Posterior vena cava (tissue), 2 donors: ENCODE measurements at places on chromosomes 5 and 9. TPM values are rescaled to one million over a fixed set of nuclear protein-coding genes. Genes with fewer than 3 reads are reported as not detected.

DNA sequence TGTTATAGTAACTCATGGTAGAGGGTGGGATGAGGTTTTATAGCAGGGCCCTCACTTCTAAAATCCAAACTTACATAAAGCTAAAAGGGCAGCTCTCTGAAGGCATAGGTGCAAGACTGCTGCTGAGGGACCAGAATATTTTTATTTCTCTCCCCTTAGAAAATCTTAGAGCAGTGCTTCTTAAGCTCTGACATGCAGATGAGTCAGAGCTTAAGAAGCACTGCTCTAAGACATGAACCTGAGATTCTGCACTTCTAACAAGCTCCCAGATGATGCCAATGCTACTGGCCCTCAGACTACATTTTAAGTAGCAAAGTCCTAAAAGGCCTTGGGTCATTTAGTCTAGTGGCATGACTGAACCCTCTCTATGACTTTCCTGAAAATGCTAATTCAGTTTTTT, 97.6 kb upstream of the SPRY4 start:
- DNase-seq = no peak

- no peak for DNase-seq
Measured at GRCh38 chr5:121793791-121794190, 57.9 kb upstream of the FTMT start.

DNA sequence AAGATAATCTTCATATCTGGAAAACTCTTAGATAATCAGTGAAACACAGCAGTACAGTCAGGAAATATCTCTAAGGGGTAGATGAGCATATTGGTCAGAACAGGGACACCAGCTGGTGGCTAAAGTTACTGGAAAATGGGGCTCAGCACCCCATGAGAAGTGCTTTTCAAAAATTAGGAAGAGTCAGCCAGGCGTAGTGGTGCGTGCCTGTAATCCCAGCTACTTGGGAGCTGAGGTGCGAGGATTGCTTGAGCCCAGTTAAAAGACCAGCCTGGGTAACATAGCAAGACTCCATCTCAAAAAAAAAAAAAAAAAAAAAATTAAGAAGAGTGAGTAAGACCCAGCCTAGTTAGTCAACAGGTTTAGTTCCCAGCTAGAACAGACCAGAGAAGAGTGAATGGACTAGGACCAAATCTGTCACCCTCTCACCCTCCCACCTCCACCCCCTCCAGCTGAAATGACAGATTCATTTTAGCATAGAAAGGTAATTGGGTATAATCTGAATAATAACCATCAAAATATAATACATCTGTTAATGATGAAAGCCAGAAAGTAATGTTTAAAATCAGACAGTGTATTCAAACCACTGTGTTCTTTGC, 120.9 kb downstream of the CDC42SE2 start:
- no peak for DNase-seq

DNA sequence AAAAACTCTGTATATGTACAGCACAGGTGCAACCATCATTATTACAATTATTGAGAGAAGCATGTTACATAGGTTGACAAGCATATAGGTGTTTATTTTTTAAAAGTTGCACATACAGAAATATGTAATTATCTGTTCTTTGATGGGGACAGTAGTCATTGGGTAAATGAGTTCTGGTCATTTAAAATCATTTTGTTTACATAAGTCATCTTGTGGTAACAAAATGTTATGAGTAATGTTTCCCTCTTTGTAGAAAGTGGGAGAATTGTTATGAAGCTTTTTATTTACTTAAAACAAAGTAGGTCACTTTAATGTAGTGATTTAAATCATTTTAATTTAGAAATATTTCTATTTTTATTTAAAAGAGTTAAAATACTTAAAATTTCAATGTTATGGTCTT, 33.8 kb upstream of the FBXL17 start:
- no peak for DNase-seq

GRCh38 chr5:125700380-125700861, 722.8 kb upstream of the GRAMD2B start:
- no peak for DNase-seq

DNA sequence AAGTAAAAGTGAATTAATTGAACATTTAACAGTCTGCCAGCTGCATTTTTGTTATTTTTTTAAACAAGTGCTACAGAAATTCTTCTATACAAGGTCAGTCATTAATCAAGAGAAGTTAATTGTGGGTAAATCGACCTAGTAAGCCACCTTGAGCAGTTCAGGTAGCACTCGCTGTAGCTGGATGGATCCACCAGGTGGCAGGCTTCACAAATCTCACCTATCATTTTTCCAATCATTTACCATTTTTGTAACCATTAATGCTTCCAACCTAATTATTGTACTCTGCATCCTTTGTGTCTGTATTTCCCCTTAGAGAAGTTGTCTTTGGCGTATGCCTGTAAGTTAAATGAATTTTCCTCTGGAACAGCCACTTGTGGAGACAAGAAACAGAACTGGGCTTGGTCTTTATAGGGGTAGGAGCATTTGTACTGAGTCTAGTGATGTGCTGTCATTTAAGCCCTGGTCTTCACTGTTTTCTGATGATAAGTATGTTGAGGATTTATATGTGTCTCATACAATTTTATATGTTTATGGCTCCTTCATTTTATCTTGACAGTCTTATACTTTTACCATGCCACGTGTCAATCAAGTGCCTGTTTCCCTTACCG, 39.5 kb downstream of the CD180 start:
- DNase-seq = no peak

- DNase-seq = no peak
Measured at GRCh38 chr5:32182463-32183063, 8.4 kb upstream of the GOLPH3 start.

DNA sequence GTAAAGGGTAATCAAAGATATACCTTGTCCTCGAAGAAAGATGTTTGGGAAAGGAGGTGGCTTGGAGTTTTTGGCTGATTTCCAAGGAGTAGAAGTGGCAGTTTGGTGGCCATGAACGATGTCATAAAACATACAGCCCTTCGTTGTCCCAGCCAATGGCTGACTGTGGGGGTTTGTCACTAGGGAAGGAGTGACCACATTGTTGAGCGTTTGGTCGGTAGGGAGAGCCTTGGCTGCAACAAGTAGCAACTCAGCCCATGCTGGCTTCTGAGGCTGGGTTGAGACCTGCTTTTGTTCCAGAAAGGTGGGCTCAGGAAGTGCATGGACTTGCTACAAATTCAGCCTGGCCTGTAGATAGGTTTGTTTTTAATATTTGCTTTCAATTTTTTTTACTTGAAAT, 128.3 kb downstream of the BOD1 start:
- DNase-seq = no peak

Gene SHOC1
- not detected for total RNA-seq

Gene SH2D3C
- 18.9 TPM for total RNA-seq

Gene RNF44
- 16.6 TPM for total RNA-seq

Gene ADGRD2
- not detected for total RNA-seq
